ENCODE measurements at places on chromosomes 13 and 19.
A peak's percentile ranks its signal among the peaks of the same experiment; 100 is the strongest.

- no peak for DNase-seq
Observed at GRCh38 chr19:6472713-6473112, 8.6 kb downstream of the CRB3 start.

GRCh38 chr13:34587576-34587975 is 354.5 kb upstream of the NBEA start:
- DNase-seq: no peak

- no peak for DNase-seq
Observed at GRCh38 chr13:112806739-112807652, 117.2 kb downstream of the ATP11A start.

DNA sequence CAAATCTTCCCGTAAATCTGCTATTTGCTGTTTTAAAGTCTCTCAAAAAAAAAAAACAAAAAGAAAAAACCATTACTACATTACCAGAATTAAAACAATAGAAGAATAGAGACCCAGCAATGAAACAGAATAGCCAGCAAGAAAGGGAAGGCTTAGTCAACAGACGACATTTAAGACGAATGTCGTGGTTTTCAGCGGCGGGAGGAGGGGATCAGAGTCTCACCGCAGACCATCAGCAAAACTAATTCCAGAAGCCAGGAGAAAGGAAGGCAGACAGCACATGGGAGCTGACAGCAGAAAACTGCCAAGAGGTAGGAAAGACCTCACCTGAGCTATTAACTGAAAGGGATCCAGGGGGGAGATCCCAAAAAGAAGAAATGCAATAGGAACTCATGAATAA is 128.9 kb downstream of the RNF17 start:
- DNase-seq: no peak

GRCh38 chr19:39430675-39431593 is 4.8 kb downstream of the RPS16 start:
- peak; percentile 69 for DNase-seq

Measured in activated CD4-positive, CD25-positive, alpha-beta regulatory T cell treated with anti-CD3 and anti-CD28 coated beads, Interleukin-2, amount 50 U/mL, for 72 hours (primary cell).